ENCODE measurements at places on chromosomes 5 and 9.

GRCh38 chr9:69093471-69094103, 58.0 kb downstream of the FXN start:
- no peak for DNase-seq

DNA sequence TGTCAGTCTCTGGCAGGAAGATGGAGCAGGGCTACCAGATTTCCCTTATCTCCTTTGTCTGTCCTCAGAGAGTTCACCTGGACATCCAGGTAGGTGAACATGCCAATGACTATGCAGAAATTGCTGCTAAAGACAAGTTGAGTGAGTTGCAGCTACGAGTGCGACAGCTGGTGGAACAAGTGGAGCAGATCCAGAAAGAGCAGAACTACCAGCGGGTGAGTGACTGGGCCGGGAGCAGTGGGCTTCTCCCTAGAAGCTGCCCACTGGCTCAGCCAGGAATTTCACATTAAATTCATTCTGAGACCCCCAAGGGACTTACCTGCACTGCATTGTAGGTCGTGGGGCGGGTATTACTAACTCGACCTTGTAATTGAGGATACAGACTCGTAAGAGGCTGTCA, 2.1 kb downstream of the TMED9 start:
- DNase-seq = no peak

GRCh38 chr5:6831678-6832671, 118.7 kb downstream of the TENT4A start:
- DNase-seq = no peak

DNA sequence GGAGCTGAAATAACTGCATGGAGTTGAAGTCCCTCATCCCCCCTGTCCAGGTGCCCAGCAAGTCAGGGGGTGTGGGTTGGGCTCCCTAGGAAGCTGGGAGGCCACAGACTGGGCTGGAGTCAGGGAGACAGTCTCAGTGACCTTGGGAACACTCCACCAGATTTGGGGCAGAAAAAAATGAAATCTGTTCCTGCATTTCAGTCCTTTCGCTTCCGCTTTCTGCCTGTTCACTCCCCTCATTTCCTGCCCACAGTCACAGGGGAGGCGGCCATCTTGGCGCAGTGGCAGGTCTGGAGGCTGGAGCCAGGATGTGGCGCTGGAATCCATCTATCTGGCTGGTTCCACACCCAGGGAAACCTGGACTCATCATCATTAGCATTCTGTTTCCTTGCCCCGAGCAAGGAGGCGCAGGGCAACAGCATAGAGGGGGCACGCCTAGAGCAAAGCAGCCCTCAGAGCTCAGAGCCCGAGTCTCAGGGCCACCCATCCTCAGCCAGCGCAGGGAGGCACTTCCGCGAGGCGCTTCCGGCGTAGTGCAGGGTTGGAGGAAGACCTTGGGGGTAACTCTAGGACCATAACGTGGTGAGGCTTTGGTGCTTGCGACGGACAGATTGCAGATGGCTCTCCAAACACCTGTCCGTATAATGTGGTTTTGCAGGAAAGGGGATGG, 86.2 kb upstream of the HSPA9 start:
- DNase-seq = no peak

DNA sequence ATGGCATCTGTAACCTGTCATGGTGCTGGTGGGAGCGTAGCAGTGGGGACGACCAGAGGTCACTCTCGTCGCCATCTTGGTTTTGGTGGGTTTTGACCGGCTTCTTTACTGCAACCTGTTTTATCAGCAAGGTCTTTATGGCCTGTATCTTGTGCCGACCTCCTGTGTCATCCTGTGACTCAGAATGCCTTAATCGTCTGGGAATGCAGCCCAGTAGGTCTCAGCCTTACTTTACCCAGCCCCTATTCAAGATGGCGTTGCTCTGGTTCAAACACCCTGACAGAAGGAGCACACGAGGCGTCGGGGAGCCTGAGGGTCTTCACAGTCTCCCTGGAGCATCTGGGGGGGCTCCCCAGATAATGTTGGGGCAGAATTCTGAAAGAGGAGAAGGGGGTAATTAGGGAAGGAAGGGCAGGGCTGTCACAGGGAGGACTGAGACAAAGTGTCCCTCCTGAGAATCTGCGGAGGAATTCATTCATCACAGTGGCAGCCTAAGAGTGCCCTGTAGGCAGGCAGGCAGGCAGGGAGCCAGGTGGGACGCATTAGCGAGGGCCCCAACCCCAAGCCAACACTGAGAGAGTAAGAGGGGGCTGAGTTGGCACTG, 21.3 kb upstream of the NCS1 start:
- DNase-seq = no peak

DNA sequence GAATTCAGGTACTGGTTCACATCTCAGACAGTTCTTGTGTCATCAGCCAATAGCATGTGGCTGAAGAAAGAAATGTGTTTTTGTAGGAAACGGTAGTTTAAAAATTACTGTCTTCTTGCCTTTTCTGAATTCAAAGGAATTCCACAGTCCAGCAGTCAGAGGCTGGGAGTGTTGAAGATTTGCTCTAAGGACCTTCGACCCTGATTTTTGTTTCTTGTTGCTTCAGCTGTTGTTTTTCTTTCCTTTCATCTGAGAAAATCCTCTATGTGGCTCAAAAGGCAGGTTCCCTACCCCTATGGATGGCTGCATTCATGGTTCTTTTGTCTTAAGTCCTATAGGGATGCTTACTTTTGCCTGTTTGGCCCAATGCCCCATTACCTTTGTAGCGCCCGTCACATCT, 304.9 kb downstream of the TMEM167A start:
- DNase-seq = no peak

GRCh38 chr5:14724633-14725032, 60.1 kb downstream of the OTULIN start:
- no peak for DNase-seq

All from activated CD4-positive, CD25-positive, alpha-beta regulatory T cell treated with anti-CD3 and anti-CD28 coated beads, Interleukin-2, amount 50 U/mL, for 16 hours (primary cell).